GM23248 (cell line): ENCODE measurements at places on chromosomes 2 and 18.

DNA sequence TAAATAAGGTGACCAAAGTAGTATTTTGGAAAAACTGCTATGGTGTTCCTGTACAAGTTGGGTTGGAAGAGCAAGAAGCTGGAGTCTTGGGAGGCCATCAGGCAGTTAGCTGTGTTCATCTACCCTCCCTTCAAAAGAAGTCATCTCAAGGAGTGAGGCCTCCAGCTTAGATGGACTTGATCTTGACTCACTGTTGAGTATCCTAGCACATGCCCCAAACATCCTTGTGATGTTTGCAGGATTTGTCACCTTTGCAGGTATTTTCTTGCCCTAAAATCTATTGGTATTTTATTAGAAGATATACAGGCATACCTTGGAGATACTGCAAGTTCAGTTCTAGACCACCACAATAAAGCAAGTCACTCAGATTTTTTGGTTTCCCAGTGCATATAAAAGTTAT, 30.2 kb downstream of the RNMT start:
- peaks cover 36% of the 10 kb centered on the region for H3K36me3 ChIP-seq
- no peaks in the 10 kb centered on the region for H3K4me1 ChIP-seq
- no peak overlapping the region for H3K27ac ChIP-seq
- no peak for DNase-seq
- no peaks in the 10 kb centered on the region for H3K27me3 ChIP-seq

GRCh38 chr18:22817844-22818243, 115.3 kb upstream of the RBBP8 start:
- H3K27ac ChIP-seq = no peak overlapping the region
- no peaks in the 10 kb centered on the region for H3K27me3 ChIP-seq
- DNase-seq = no peak
- H3K4me1 ChIP-seq = peaks cover 14% of the 10 kb centered on the region
- no peak overlapping the region for H3K4me3 ChIP-seq

- H3K36me3 ChIP-seq = no peaks in the 10 kb centered on the region
These were observed 2.9 kb upstream of the MRPL44 start for GRCh38 chr2:223954401-223954800.

DNA sequence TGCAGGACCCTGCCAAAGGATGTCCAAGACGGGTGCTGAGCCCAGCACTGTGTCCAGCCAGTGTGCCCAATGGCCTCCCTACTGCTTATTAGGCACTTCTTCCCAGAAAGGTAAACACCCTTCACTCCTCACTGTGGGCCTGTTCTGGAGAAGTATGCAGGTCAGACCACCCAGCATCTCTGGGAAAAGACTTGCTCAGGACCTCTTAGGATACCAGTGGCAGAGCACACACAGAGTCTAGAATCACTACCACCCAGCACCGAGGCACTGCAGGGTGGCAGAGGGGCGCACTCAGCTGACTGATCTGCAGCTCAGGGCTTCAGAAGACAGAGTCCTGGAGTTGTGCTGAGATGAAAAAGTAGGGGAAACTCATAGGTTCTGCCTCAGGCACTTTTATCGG, 25.8 kb downstream of the XDH start:
- H3K4me1 ChIP-seq = peaks cover 40% of the 10 kb centered on the region
- no peak for DNase-seq
- H3K27ac ChIP-seq = no peak overlapping the region
- H3K36me3 ChIP-seq = no peaks in the 10 kb centered on the region
- no peaks in the 10 kb centered on the region for H3K27me3 ChIP-seq

- DNase-seq = no peak
- no peak overlapping the region for H3K27ac ChIP-seq
These were observed 28.8 kb upstream of the SULT1C4 start for GRCh38 chr2:108348816-108349570.

DNA sequence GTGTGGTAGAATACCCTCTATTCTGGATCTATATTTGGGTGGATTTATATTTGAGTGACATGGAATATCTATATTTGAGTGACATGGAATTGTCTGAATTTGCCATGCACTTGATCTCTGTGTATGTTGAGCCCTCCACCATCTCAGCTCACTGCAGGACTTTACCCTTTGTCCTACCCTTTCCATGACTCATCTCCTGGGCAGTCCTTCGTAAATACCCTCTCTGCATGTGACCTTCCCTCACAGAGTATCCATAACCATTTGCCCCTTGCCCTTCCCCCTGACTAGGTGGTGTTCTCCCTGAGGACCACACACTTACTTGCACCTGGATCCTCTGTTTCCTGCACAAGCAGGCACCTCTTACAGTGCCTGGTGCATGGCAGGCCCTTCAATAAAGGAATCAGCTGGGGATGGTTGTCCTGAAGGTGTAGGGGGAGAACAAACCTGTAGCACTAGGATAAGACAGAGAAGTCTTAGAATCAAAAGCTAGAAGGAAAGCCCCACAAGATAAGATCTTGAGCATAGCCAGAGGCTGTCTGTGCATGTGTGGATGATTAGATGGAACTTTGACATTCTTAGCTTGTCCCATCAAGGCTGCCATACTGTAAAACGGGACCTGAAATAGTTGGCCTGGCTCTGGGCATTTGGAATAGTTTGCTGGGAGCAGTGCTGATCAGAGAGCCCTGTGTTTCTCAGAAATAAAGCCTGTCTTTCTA, 230.4 kb downstream of the FHOD3 start:
- no peak overlapping the region for H3K4me3 ChIP-seq
- no peaks in the 10 kb centered on the region for H3K36me3 ChIP-seq
- H3K27me3 ChIP-seq = no peaks in the 10 kb centered on the region

- no peaks in the 10 kb centered on the region for H3K27me3 ChIP-seq
- no peak overlapping the region for H3K4me3 ChIP-seq
- no peaks in the 10 kb centered on the region for H3K36me3 ChIP-seq
- no peak overlapping the region for H3K27ac ChIP-seq
- no peak for DNase-seq
These were observed 520.0 kb downstream of the TXNL1 start for GRCh38 chr18:56118422-56118821.

- H3K27me3 ChIP-seq = no peaks in the 10 kb centered on the region
- DNase-seq = peak; percentile 58
- H3K4me1 ChIP-seq = peaks cover 25% of the 10 kb centered on the region
These were observed 225.7 kb upstream of the SPOPL start for GRCh38 chr2:138275881-138276280.

DNA sequence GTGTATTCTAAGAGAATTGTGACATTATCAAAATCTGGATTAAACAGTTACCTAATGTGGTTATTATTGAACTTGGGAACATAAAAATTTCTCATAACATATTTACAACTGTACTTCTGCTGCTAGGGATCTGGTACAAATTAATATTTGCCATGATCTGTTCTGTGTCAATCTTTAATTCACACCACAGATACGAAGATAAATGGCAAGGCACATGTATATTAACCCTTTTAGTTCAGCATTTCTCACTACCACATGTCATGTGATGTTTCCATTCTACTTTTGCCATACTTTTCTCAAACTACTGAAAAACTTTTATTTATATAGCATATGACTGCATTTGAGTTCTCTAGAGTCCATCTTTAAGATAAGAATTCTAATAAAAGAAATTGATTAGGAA, 295.3 kb upstream of the DDX18 start:
- no peak overlapping the region for H3K4me3 ChIP-seq
- no peaks in the 10 kb centered on the region for H3K27me3 ChIP-seq
- no peaks in the 10 kb centered on the region for H3K36me3 ChIP-seq
- no peaks in the 10 kb centered on the region for H3K4me1 ChIP-seq
- no peak overlapping the region for H3K27ac ChIP-seq

- no peak overlapping the region for H3K27ac ChIP-seq
- H3K36me3 ChIP-seq = no peaks in the 10 kb centered on the region
- no peak overlapping the region for H3K4me3 ChIP-seq
These were observed 11.5 kb upstream of the SLC4A3 start for GRCh38 chr2:219615894-219616293.

DNA sequence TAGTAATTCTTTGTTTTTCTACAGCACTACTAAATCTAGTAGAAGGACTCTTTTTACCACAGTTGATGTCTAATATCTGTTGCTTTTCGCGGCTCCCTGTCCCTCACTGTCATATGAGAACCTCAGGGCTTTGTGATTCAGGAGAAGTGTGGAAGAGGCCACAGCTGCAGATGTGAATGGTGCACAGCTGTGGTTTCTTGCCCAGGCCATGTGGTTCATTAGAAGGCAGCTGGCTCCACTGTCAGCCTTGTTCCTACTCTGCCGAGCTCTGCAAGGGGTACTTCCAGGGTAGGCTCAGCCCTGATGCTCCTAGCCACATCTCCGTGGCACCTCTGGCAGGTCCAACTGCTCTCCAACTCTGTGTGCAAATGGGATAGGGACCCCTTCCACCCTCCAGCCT, 83.9 kb downstream of the APOB start:
- H3K27me3 ChIP-seq = peaks cover 12% of the 10 kb centered on the region
- no peaks in the 10 kb centered on the region for H3K4me1 ChIP-seq
- no peak overlapping the region for H3K27ac ChIP-seq
- no peaks in the 10 kb centered on the region for H3K36me3 ChIP-seq
- H3K4me3 ChIP-seq = no peak overlapping the region

DNA sequence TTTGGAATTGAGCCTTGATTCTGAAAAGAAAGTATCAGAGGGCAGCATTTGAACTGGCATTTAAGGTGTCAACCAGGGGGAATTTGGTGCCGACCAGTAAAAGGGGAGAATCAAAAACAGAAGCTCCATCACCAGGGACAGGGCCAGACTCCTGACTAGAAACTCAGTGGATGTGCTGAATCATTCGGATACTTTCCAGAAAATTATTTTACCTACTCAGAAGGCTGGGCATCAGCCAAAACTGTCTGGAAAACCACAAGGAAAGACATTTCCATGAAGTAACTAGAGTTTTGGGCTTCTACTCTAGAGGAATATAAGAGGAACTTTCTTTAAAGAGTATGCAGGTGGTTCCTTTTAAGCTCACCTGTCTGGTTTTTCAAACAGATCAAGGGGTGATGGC, 756.6 kb downstream of the RNF144A start:
- no peaks in the 10 kb centered on the region for H3K27me3 ChIP-seq
- no peak overlapping the region for H3K4me3 ChIP-seq
- peaks cover 17% of the 10 kb centered on the region for H3K4me1 ChIP-seq
- no peaks in the 10 kb centered on the region for H3K36me3 ChIP-seq

DNA sequence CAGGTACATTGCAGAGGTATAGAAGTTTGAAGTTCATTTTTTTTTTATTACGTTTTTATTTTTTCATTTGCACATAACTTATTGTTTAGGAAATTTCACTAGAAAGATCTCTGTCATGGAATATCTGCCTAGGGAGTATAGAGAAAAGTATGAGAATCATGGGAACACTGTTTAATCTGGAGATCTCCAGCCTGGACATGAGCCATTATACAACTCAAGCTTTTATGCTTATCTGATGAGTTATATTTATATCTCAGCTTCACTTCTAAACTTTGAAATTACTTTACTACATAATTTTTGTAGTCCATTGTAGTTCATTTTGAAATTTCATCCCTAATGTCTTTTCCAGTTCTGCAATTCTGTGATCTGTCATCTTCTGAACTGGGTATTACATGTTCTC, 515.6 kb downstream of the ERBB4 start:
- H3K36me3 ChIP-seq = no peaks in the 10 kb centered on the region
- no peak overlapping the region for H3K4me3 ChIP-seq
- H3K4me1 ChIP-seq = no peaks in the 10 kb centered on the region
- H3K27ac ChIP-seq = no peak overlapping the region
- no peaks in the 10 kb centered on the region for H3K27me3 ChIP-seq
